Thyroid gland (tissue), 4 donors: ENCODE measurements at places on chromosomes 1 and 21.

- DNase-seq, result no peak
These were observed 106.4 kb upstream of the PBX1 start for GRCh38 chr1:164452549-164452948.

DNA sequence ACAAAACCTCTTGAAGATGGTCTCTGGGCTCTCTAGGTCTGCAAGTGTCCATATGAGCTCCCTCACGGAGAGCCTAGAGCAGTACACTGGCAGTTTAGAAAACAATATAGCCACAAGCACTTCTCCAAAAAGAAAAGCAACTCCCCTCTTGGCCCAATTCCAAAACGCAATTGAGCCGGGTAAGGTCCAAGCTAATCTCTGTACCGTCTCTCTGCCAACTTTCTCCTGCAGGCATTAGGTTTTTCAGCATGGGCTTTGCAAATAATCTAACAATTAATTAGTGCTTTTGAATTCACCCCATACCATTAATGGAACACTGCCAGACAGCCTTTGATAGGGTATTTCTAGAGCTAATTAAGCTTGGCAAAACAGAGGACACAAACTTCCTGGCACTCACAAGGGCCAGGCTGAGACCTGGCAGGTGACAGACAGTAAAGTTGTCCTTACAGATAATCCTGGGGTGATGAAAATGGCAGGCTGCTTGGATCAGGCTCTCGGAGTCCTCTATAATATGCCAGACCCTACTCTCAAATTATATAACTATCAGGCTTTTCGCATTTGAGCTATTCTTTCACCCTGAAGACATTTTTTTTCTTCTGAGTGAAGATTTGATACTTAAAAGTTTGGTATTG is 39.8 kb downstream of the TGFBR3 start:
- DNase-seq, result peak; percentile 71

GRCh38 chr1:89701746-89702241 is 68.9 kb downstream of the LRRC8C start:
- DNase-seq, result no peak

DNA sequence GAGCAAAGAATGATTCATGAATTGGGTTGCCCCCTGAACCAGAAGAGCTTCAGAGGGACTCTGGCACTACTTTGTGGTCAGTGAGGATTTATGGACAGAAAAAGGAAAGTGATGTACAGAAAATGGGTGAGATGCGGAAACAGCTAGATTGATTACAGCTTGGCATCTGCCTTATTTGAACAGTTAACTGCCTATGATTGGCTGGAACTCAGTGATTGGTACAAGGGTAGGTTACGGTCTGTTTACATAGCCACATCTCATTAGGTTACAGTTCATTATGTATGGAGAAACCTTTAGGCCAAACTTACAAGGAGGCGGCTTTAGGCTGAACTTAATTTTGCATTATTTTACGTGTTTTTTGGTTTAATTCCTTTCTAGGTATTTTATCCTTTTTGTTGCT is 29.0 kb upstream of the RHOU start:
- DNase-seq, result no peak

DNA sequence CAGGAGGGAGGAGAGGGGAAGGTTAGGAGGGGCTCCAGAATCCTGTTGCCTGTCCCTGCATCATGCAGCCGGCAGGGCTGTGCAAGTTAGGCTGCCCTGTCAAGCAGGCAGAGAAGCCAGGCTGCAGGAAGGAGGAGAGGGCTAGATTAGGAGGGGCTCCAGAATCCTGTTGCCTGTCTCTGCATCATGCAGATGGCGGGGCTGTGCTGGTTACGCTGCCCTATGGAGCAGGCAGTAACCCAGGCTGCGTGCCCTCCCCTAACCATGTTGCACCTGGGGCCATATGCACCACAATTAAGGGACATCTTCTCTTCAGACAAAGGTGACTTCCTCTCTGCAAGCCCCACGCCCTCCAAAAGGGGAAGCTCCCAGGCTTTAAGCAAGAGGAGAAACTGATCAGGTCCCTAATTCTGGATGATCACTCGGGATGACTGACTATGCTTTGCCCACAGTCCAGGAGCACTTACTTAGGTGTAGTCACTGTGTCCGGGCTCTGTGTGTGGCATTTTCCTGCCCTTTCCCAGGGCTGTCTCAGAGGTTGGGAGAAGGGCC is 457.4 kb downstream of the SETD4 start:
- DNase-seq, result no peak

DNA sequence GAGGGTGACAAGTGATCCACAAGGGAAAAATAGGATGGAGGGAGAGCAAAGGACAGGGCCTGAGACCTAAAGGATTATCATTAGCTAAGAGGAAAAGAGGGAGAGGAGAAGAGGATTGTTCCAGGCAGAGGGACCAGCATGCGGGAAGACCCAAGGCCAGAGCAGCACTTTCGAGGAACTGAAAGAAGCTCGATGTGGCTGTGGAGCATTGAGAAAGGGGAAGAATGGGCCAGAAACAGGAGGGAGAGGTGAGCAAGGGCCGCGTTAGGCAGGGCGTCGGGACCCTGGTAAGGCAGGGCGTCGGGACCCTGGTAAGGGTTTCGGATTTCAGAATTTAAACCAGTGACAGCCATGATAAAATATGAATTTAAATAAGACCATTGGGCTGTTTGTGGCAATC is 22.8 kb upstream of the CSF1 start:
- no peak for DNase-seq

DNA sequence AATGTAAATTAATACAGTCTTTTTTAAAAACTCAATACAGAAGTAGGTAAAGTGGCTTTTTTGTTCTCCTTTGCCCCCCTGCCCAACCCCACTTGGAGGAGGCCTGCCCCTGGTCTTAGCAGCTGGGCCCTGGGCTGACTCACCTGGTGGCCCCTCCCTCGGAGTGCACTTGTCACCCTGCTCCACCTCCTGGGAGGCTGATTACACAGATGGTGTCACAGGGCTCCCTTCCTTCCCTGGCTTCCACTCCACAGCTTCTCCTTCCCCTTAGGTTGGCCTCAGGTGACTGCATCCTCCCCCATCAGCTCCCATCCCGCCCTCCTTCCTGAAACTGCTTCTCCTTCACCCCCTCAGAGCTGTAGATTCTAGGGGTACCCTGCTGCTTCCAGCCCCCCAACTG is 11.7 kb upstream of the CAPN9 start:
- DNase-seq, result no peak

DNA sequence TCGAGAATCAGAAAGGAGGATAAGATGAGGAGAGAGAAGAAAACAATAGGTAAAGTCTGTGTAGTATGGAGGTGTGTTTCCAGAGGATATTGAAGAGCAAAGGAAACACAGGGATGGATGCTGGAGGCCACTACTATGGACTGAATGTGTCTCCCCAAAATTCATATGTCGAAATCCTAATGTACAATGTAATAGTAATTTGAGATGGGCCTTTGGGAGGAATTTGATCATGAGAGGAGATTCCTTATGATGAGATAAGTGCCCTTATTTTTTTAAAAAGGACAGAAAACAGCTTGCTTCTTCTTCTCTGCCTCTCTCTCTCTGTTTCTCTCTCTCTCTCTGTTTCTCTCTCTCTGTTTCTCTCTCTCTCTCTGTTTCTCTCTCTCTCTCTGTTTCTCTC is 602.2 kb upstream of the ADAMTS5 start:
- no peak for DNase-seq

DNA sequence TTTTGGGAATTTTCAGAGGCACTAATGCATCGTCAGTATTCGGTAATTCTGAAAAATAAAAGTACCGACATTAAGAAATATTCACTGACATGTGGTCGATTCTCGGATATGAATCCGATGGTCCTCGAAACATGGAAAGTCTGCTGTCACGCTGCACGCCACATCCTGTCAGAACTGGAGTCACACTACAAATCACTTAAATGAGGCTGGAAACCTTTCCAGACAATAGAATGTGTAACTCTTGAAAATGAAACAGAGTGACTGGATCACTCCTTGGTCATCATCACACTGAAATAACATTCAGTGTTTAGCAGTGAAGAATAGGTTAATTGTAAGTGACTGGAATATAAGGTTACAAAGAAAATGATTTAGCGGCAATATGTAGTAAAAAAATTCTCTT is 620.1 kb upstream of the ADAMTS5 start:
- no peak for DNase-seq

GRCh38 chr1:236518322-236518721 is 5.5 kb upstream of the LGALS8 start:
- no peak for DNase-seq

GRCh38 chr1:46581681-46582455 is 22.2 kb downstream of the MKNK1 start:
- no peak for DNase-seq

- DNase-seq, result no peak
These were observed 26.5 kb downstream of the PHGDH start for GRCh38 chr1:119738100-119738720.

- DNase-seq, result no peak
These were observed 27.0 kb upstream of the PEF1 start for GRCh38 chr1:31671561-31672201.

GRCh38 chr1:243411472-243411871 is 155.6 kb downstream of the SDCCAG8 start:
- DNase-seq, result no peak

DNA sequence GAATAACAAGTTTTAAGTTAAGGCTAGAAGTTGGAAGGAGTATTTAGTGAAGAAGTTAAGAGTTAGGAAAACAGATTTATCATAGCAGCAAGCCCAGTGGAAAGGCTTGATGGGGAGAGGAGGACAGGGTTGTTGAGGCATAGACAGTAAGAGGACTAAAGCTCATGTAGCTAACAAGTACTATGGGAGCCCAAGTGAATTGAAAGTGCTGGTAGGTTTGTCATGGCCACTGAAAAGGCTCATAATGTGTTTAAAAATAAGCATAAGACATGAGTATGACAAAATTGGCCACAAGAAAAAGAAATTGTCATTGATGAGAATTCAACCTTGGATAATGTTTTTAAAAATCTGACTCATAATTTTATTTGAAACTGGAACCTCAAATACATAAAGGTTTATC is 49.2 kb upstream of the CRB1 start:
- no peak for DNase-seq

DNA sequence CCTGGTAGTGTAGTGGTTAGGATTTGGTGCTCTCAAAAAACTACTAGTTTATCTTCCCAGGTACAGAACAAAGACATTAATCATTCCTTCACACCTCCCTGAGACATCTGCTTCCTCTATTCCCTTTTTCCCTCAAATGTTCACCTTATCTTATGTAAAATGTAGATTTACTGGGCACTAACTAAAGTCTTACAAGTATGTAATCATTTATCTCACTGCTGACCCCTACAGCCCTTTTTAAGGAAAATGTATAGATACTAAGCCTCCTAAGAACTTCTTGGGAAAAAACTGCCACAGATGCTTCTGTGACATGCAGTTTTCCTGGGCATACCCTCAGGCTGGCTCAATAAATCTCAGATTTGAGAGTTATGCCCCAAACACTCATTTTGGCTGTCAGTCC is 50.8 kb upstream of the NEK7 start:
- no peak for DNase-seq

- DNase-seq, result no peak
These were observed 42.0 kb upstream of the COL6A1 start for GRCh38 chr21:45939521-45940045.

GRCh38 chr1:171919891-171920887 is 78.9 kb downstream of the DNM3 start:
- DNase-seq, result no peak

DNA sequence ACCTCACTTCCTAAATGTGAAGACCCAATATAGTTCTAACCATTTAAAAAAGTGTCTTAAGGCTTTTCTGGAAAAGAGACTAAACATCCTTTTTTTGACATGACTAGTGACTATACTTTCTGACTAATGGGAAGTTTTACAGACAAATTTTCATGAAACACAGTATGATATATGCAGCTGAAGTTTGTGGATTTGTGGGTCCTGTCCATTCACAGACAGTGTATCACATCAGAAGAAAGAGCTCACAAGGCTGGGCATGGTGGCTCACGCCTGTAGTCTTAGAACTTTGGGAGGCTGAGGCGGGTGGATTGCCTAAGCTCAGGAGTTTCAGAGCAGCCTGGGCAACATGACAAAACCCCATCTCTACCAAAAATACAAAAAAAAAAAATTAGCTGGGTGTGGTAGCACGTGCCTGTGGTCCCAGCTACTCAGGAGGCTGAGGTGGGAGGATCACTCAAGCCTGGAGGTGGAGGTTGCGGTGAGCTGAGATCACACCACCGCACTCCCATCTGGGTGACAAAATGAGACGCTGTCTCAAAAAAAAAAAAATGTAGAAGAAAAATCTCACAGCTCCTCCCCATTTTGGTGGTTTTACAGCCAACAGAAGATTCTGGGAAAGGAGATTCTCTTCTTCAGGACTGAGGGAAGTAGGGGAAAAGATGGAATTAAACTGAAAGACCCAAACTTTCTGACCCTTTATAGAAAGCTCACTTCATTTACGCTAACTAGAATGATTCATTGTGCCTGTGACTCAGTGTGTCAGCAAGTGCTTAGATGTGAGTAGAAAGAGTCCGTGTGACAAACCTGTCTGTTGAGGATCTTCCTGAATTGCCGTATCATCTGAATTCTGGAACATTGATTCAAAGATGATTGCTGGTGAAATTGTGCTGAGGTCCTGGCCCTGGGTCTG is 15.2 kb upstream of the YRDC start:
- no peak for DNase-seq

DNA sequence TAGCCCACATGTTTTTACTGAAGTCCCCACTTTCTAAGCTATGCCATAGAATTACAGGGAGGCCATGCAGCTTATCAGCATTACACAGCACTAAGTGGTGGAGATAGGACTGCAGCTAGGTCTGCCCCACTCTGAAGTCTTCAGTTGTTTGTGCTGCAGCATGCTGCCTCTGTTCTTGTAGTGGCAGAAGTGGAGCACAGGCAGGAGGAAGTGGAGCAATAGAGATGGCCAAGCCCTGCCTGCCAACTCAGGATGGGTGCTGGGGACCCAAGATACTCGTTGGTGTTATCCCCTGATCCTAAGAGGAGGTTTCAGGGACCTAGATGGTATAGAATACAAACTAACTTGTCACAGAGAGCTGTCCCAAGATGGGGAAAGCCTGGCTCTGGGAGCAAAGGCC is 12.9 kb downstream of the MRPL37 start:
- no peak for DNase-seq

DNA sequence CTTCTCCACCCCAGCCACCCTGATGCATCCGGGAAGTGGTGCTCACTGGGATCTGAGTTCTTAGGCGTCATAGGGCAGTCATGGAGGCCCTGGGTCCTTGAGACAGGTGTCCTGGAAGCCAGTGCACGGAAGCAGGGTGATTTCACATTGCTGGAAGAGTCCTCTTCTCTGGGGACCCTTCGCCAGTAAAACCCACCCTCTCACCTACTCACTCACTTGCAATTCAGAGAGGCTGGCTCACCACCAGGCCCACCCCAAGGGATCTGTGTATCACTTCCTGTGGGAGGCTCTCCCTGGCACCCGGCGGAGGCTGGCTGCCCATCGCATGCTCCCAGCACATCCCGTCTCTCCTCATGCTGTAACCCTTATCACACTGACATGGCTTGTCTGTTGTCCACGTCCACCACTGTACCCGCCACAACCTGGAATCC is 40.2 kb upstream of the EPS8L3 start:
- no peak for DNase-seq

GRCh38 chr1:47395433-47395832 is 20.7 kb upstream of the FOXE3 start:
- DNase-seq, result no peak

DNA sequence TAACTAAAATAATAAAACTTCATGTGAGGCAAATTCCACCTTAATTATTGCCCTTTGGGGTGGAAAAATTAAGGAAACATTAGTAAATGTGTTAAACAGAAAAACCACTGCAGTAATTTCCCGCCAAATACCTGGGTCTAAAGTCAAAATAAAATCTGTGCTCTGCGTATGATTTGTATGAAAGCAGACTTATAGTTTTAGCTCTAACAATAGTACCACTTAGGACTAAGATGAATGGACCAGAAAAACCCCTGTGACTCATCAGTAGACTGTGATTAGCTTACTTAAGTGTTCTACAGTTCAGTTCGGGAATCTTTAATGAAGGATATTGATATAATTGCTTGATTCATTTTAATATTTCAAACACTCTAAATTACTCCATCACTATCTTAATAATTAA is 23.3 kb upstream of the C1orf105 start:
- DNase-seq, result no peak
